ENCODE measurements at places on chromosomes 6 and 20.

DNA sequence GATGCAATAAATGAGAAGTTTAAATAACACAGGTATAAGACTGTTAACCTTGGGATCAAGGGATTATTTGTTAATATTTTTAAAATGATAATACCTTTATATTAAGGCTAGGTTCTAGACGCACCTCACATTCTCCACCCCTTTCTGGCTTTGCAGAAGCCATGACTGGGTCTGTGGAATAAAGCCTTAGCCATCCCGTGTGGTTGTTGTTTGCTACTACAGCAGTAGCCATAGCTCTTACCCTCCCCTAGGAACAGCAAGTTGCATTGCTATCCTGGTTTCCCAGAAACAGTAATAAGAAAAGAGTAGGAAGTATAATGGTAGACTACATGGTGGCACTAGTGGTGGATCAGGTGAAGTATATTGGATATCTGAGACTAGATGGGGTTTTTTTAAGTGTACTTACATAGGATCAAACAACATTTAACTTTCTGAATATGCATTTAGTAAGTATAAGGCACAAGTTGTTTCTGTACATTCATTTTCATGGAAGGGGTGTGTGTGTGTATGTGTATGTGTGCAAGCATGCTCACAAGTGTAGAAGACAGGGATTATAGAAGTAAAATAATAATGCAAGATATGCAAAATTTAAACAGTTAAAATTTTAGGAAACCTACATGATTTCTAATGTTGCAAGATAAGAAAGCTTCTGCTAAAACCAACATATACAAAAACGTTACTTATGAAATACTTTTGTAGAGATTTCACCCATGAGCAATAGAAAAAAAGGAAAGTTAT lies 384.2 kb downstream of the PRKN start:
- DNase-seq = no peak

DNA sequence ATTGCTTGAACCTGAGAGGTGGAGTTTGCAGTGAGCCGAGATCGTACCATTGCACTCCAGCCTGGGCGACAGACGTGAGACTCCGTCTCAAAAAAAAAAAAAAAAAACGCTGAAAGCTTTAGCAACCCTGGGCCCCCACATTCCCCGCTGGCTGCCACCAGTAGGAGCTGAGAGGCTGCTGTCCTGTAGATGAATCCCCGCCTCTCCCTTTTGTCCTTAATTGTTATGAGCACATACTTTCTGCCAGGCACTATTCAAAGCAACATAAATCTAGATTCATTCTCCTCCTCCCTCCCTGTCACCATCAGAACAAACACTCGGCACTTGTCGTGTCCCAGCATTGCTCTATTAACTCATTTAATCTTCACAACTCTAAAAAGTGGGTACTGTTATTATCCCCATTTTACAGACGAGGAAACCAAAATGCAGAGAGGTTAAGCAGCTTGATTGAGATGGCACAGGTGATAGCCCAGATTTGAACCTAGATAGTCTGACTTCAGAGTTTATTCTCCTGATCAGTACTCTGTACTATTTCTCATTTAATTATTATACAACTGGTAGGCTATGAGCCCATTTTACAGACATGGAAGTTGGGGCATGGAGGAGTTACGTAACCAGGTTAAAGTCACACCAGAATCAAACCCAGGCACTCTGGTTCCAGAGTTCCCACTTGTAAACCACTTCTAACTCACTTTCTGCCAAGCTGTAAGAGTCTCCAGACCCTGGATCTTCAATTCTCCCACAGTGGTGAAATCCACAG lies 97.4 kb downstream of the EYA2 start:
- no peak for DNase-seq

DNA sequence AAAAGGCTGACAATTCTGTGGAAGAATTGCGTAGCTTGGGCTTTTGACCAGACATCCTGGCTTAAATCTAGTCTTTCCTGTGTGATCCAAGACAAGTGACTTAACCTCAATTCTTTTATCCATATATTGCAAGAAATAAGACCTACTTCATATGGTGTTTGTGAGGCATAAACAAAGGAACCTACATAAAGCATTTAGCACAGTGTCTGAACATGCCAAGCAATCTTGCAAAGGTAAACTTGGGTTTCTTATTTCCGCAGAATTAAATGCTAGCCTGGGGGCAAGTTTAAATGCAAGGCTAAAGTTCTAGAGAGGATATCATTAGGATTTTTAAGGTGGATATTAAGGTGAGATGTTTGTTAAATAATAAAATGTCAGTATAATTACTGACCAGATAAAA lies 47.9 kb downstream of the HDDC2 start:
- DNase-seq = no peak

GRCh38 chr6:15434823-15435380 lies 189.0 kb downstream of the JARID2 start:
- DNase-seq = no peak

DNA sequence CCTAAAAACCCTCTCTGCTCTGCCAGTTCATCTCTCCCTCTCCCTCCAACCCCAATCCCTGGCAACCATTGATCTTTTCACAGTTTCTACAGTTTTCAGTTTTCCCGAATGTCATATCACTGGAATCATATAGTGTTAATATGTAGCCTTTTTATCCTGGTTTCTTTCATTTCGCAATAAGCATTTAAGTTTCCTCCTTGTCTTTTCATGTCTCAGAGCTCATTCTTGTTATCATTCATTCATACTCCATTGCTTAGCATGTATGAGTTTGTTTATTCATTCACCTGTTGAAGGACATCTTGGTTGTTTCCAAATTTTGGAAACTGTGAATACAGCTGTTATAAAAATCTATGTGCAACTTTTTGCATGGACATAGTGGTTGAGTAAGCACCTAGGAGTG lies 5.5 kb upstream of the PCMTD2 start:
- no peak for DNase-seq

GRCh38 chr6:34979218-34979617 lies 90.2 kb downstream of the ANKS1A start:
- no peak for DNase-seq

DNA sequence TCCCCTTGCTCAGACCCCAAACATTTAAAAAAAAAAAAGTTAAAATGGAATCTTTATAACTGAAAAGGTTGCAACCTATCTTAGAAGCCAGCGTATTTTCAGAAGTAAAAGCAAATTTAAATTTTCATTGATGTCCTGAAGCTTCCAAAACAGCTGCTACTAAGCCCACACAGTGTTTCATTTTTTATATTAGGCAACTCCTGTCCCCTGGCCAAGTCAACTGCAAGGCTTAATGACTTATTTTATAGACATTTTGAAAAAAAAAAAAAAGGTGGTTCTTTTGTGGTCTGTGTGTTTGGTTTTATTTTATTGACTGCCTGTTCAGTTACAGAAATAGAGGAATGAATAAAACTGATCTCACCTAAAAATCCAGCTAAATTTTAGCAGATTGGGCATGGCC lies 13.0 kb downstream of the CFAP61 start:
- DNase-seq = no peak

- DNase-seq = no peak
These were observed 717 bp downstream of the MRPL14 start for GRCh38 chr6:44126320-44127149.

GRCh38 chr20:14219801-14220461 lies 117.5 kb downstream of the FLRT3 start:
- no peak for DNase-seq

DNA sequence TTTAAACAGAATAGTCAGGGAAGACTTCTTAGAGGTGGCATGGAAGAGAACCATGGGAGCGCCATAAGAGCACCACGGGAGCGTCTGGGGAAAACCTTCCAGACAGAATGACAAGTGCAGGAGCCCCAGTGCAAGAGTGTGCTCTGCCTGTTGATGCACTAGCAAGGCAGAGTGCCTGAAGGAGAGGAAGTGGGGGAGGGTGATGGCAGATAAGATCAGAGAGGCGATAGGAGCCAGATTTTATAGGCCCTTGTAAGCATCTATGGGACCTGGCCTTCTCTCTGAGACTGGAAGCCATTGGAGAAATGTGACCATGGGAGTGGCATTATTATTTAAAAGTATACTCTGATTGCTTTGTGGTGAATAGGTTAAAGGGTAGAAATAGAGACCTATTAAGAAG lies 13.1 kb downstream of the FUCA2 start:
- no peak for DNase-seq

DNA sequence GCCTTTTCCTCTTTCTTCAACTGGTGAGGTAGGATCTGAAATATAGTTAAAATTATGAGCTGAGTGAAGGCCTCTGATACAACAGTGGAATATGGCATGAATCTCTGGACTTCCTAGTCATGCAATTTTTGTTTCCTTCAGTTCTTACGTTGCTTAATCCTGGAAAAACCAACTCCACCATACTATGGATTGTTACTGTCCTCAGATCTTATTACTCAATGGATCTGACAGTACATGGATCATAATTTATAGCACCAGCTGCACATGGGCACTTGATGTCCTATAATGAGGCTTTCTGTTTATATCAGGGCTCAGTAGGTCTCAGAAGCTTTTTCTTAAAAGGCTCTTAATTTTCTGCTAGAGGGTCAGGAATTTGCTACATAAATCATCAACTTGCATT lies 1341.0 kb upstream of the EYS start:
- DNase-seq = no peak

GRCh38 chr6:160737934-160738333 lies 35.9 kb downstream of the PLG start:
- DNase-seq = no peak

Measured in NCI-H1417 treated with DMSO at 0.1 percent for 48 hours (cell line).